Naive thymus-derived CD8-positive, alpha-beta T cell (primary cell): ENCODE measurements at places on chromosomes 6 and 20. TPM values are rescaled to one million over a fixed set of nuclear protein-coding genes. Genes with fewer than 3 reads are reported as not detected.
A peak's percentile ranks its signal among the peaks of the same experiment; 100 is the strongest.

DNA sequence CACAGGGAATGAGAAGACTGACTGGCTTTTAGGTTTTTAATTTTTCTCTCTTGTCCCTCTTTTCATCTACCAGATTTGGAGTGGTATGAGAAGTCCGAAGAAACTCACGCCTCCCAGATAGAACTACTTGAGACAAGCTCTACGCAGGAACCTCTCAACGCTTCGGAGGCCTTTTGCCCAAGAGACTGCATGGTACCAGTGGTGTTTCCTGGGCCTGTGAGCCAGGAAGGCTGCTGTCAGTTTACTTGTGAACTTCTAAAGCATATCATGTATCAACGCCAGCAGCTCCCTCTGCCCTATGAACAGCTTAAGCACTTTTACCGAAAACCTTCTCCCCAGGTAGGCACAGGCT, 644 bp downstream of the MAD2L1BP start:
- no peak for DNase-seq

DNA sequence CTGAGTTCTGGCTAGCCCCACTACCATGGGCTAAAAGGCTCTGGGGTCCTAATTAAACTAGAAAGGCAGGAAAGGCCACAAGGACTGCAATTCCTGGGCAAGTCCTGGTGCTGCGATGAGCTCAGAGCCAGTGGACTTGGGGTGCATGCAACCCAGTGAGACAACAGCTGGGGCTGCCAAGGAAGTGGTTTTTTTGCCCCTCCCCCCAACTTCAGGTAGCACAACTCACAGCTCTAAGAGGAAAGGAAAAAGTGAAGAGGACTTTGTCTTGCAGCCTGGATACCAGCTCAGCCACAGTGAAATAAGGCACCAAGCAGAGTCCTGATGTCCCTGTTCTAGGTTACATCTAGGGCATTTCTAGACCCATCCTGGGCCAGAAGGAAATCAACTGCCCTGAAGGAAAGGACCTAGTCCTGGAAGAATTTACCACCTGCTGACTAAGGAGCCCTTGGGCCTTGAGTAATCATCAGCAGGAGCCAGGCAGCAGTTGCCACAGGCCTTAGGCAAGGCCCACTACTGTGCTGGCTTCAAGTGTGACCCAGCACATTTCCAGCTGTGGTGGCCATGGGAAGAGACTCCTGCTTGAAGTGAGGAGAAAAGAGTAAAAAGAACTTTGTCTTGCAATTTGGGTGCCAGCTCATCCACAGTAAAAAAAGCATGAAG, 358.4 kb downstream of the BTBD3 start:
- DNase-seq = no peak

Gene RIPPLY2
- not detected for polyA plus RNA-seq

Gene GTF2H4
- 8.3 TPM for polyA plus RNA-seq

GRCh38 chr6:19662911-19663310, 174.3 kb upstream of the ID4 start:
- no peak for DNase-seq

Gene RHAG
- not detected for polyA plus RNA-seq

Gene NRSN2
- 1.7 TPM for polyA plus RNA-seq

Gene ASIP
- not detected for polyA plus RNA-seq

GRCh38 chr6:162973980-162974379, 246.2 kb downstream of the PACRG start:
- DNase-seq = no peak

GRCh38 chr20:62387933-62388635, 1.2 kb downstream of the RPS21 start:
- no peak for DNase-seq

DNA sequence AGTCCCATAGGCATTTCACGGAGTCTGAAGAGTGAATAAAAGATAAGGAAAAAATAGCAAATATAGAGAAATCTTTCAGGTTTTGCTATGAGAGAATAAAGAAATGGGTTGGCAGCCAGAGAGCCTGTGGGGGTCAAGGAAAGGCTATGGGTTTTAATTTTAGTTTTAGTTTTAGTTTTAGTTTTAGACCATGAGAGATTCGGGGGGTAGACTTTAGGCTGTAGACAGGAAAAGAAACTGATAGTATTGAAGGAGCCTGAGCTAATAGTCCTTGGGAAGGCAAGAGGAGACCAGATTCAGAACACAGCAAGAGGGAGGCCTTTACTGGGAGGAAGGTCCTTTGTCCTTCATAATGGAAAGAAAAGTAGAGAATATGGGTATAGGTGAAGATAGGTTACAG, 19.3 kb downstream of the DOP1A start:
- no peak for DNase-seq

Gene CDH22
- not detected for polyA plus RNA-seq

Gene C20orf141
- not detected for polyA plus RNA-seq

DNA sequence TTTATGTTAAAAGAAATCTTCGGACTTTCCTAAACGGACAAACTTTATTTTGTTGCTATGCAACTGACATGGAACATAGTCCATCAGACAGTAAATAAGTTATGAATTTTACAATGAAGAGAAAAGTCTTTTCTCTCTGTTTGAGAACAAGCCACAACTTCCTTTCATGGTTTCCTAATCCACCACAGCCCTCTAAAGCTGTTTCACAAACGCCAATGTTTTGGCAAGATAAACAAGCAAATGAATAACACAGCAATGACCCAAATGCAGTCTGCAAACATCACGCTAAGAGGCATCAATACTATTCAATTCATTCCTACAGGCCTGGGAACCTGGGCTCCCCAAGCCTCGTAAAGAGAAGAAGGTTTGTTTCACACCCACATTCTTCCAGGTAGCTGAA, 60.4 kb downstream of the HAO1 start:
- no peak for DNase-seq

Gene VAPB
- 28.4 TPM for polyA plus RNA-seq

- DNase-seq = no peak
These were observed 25.7 kb downstream of the PSMB9 start for GRCh38 chr6:32879691-32880090.

GRCh38 chr6:1625794-1626435, 16.2 kb downstream of the FOXC1 start:
- DNase-seq = peak; percentile 3

Gene TMEM74B
- not detected for polyA plus RNA-seq

- DNase-seq = no peak
These were observed 12.9 kb downstream of the PHACTR1 start for GRCh38 chr6:12729467-12729866.

DNA sequence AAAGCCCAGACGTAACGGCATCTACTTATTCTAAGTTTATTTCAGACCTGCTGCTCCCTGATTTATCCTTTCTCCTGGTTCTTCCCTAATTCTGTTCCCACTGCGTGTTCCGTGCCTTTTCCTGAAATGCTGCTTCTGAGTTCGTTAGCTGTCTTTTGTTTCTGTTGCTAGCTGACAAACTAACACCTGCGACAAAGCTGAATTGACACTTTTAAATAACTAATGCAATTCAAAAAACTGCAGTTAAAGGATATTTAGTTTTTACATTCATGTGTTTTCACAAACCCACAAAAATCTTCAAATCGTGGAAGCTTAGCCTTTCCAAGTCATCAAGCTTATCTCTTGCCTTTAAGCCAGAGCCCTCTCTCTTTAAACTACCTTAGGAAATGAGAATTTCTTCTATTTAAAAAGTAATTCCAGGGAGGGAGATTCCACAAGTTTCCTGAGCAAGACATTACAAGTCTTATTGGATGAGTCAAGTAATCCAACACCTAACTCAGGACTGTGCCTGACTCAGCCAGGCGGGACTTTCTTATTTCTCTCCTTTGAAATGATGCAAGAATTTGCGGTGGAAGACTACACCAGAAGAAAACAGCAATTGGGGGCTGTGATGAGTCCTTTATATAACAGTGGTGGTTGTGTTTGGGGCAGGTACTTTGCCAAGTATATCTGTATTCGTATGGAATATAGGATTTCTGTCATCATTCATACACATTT, 6.3 kb downstream of the ADTRP start:
- DNase-seq = no peak

GRCh38 chr20:16777126-16777525, 29.0 kb downstream of the OTOR start:
- DNase-seq = no peak

DNA sequence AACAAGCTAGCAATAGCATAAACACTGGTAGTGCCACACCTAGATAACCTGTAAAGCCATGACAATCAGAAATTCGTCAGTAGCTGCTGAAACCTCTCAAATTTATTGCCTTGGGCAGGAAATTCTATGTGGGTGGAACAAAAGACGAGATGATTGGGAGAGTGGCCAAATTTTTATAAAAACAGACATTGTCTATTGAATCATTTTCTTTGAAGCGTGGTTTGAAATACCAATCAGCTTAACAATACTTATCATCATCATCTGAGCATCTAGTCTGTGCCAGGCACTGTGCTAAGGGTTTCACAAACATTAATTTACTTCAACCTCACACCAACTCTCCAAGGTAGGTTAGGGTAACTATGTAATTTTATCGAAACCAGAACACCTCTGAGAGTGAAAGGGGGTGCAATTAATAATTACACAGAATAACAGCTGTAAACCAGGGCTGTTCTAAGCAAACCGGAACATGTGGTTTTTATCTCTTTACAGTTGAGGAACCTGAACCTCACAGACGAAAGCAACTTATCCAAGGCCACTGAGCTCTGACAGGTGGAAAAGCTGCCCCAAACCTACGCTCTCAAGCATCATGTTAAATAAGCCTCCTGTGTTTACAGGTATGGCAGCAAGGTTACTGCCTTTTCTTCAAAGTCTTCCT, 43.4 kb downstream of the NHSL1 start:
- DNase-seq = peak; percentile 47

DNA sequence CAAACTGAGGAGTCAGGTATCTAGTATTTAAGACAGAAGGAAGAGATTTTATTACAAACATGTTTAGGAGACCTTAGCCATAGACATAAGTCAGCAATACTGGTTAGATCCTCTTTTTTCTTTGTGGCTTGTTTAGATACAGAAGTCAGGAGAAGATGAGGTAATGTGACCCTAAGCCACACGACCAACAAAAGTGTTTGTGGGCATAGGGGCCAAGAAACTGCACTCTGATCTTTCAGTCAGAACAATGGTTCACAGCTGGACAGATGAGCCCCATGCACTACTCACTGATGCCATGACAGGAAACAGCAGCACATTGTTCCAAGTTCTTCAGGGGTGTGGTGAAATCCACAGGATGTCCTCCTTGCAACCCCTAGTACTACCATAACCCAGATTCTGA, 238.5 kb upstream of the RAB32 start:
- DNase-seq = no peak

Gene PDE10A
- polyA plus RNA-seq = not detected

GRCh38 chr6:7323074-7323473, 10.1 kb upstream of the SSR1 start:
- no peak for DNase-seq

- DNase-seq = no peak
These were observed 8.3 kb downstream of the OR2H1 start for GRCh38 chr6:29465279-29465678.

- DNase-seq = no peak
These were observed 358.2 kb downstream of the QKI start for GRCh38 chr6:163772701-163773100.

GRCh38 chr6:124573953-124574352, 388.3 kb upstream of the RNF217 start:
- DNase-seq = no peak

DNA sequence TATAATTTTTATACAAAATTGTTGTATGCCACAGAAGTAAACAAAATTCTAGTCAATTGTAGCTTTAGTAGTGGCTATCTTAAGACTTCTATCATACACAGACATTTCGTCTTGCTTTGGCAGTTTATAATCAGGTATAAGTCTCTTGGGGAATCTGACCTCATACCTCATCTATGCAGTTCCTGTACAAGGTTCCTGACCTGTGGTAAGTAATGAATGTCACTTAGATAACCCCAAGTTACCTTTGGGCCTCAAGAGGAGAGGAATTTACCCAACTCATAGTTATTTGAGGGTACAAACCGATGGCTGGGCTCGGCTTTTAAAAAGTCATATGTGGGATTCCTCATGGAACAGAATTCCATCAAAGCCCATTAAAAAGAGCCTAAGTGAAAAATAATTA, 58.8 kb upstream of the UNC93A start:
- DNase-seq = no peak

- no peak for DNase-seq
These were observed 79.2 kb downstream of the EPM2A start for GRCh38 chr6:145656128-145656527.

DNA sequence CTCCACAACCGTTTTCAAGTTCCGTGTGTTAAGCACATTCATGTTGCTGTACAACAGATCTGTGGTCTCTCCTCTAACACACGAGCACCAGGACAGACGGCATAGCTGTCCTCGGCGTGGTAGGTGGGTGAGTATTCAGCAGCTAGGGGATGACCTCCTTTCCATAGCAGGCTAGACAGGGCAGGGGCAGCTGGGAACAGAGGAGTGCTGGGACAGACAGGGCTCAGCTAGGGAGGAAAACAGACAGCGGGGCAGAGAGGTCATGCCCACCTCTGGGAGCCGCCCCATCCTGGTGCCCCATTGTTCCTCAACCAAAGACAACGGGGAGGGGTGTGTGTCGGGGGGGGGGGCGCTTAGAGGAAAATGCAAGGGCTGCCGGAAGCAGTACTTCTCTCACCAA, 271.5 kb upstream of the FOXQ1 start:
- DNase-seq = no peak

DNA sequence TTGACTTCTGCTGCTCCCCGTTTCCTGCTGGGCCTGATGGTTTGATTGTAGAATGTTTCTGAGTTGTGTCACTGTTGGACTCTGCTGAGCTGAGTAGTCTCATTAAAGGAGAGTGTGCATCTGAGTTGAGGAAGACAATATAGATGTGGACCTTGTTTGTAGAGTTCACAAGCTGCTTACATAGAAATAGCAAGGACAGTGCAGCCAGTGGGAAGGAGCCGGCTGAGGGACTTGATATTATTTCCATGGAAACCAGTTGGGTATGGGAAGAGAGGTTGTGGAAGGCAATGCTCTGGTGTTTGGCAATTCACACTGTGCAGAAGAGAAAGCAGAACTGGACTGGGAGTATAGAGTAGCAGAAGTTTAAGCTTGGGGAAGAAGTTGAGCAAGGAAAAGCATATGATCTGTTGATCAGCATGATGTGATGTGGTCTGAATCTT, 14.8 kb downstream of the IGF2R start:
- no peak for DNase-seq

DNA sequence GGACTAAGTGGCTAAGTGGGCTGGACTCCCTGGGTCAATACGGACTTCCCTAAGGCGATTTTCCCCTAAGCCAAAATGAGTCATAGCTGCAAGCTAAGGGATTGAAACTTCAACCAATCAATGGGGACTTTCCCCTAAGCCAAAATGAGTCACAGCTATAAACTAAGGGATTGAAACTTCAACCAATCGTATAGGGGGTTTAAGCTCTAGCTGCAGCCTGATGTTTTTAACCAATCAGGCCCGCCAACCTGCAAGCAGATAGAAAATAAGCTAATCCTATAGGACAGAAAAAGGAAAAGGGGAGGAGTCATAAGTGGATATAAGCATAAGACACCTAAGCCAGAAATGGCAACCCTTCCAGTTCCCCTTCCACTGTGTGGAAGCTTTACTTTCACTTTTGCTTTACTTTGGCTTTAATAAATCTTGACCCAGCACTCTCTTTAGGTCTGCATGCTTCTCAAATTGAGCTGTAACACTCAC, 655.0 kb upstream of the HS3ST5 start:
- DNase-seq = no peak
